Stimulated activated CD4-positive, alpha-beta T cell treated with anti-CD3 and anti-CD28 coated beads, Interleukin-2, amount 100 ng/mL, for 24 hours (primary cell): ENCODE measurements at places on chromosomes 1 and 21.

GRCh38 chr1:66446261-66447001 is 87.5 kb upstream of the SGIP1 start:
- no peak for DNase-seq

DNA sequence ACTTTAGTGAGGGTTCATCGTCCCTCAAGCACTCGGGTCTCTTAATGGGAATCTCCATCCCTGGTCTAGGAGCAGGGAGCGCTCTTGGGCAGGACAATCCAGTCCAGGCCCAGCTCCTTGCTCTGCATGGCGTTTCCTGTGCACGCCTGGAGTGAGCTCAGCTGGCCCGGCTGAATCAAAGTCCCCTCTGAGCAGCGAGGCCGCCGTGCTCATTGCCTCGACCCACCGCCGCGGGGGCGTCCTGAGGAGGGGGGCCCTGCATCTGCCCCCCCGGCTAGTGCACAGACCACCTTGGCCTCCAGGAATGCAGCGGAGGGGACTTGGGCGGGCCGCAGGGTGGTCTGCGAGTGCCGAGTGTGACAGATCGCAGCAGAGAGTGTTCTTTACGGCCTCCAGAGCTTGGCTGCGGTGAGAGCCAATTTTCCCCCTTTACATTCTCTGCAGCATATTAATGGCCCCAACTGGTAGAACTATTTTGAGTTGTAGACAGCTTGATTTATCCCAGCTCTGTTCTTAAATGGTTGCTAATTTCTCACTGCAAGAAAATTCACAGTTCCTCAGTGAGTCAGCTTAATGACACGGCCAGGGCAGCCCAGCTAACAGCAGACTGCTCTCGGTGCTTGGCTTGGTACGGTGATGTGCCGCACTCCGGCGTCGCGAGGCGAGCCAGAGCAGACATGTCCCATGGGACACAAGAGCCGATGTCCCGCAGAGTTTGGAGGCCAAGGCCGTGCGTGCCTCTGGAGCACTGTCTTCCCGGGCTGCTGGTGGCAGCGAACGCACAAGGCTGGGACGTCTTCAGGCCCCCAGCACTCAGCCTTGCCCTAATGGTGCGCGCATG is 39.8 kb downstream of the SNAP47 start:
- DNase-seq = no peak

DNA sequence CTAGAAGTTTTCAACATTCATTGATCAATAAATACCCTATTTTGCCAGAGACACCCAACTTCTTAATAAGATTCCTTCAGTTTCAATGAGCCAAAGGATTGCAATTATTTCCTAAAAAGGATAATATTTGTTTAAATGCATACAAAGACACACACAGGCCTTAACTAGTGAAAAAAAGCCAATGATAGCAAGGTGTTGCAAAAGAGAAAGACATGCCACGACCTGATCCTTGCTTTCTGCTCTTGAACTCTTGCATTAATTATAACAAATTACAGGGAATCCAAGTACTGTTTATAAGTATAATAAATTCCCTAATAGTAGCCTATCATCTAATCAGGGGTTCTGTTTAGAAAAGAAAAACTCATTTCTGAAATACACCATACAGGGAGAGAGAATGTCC is 131.1 kb downstream of the PTPN14 start:
- no peak for DNase-seq

DNA sequence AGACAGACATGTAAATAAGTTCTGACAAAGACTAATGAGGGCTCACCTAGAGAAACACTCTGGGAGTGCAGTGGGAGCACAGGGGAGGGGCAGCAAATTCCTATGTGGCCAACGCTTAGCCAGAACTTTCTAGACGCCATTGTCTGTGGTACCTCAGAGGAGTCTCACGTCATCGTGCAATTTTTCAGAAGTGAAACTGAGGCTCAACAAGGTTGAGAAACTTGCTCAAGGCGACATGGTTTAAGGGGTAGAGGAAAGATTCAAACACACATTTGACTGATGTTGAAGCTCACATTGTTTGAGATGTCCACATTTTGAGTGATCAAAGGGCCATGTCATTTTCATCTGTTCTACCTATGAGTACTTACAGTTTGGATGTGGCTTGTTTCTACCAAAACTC is 152.6 kb upstream of the LMO4 start:
- no peak for DNase-seq

GRCh38 chr1:183019860-183020259 is 3.4 kb upstream of the LAMC1 start:
- DNase-seq = no peak

- no peak for DNase-seq
Measured at GRCh38 chr1:66589326-66589725, 55.4 kb downstream of the SGIP1 start.
